ENCODE measurements at places on chromosomes 4 and X.

GRCh38 chr4:156638925-156639605, 332.5 kb downstream of the PDGFC start:
- no peak for DNase-seq

GRCh38 chr4:20433097-20433705, 181.5 kb downstream of the SLIT2 start:
- no peak for DNase-seq

- DNase-seq: no peak
Observed at GRCh38 chr4:134027931-134028330, 173.7 kb downstream of the PABPC4L start.

DNA sequence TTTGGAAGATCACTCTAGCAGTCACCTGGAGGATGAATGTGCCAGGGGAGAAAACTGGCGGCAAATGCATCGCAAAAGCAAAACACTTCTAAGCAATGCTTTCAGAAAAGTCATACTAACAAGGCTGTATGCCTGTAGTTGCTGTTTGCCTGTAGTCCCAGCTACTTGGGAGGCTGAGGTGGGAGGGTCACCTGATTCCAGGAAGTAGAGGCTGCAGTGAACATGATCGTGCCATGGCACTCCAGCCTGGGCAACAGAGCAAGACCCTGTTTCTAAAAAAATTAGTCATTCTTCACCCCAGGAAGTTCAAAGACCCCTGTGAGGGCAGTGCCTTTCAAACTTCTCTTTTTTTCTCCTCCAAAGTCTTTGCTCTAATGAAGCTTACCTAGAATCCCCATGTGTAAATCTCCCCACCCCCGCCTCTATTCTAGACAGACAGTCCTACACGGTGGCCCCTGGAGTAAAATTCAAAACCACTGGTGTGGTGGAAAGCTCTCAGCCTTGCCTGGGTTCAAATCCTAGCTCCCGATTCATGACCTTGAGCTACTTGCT, 5.5 kb downstream of the SOWAHD start:
- no peak for DNase-seq

- DNase-seq: no peak
Observed at GRCh38 chr4:53782458-53782845, 191.2 kb upstream of the LNX1 start.

- DNase-seq: no peak
Observed at GRCh38 chrX:33970028-33970967, 161.8 kb downstream of the FAM47A start.

GRCh38 chr4:173264245-173264644, 69.9 kb downstream of the HMGB2 start:
- DNase-seq: no peak

DNA sequence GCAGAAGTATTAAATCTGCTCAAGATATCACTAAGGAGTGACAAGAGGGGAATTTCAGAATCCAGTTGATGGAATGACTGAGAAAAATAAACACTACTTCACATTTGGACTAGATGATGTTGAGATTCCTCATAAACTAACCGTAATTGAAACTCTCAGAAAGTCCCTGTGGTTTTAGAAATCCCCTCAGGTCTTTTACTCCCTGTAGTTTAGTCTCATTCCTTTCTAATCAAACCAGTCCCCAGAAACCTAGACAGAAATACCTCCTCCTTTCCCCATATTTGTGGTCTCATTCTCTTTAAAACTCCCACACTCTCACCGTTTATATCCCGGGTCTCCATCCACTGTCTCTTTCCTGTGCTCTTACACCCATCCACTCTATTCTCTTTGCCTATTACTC, 15.0 kb upstream of the TLR1 start:
- no peak for DNase-seq

GRCh38 chr4:30744386-30744785, 24.2 kb downstream of the PCDH7 start:
- DNase-seq: no peak

DNA sequence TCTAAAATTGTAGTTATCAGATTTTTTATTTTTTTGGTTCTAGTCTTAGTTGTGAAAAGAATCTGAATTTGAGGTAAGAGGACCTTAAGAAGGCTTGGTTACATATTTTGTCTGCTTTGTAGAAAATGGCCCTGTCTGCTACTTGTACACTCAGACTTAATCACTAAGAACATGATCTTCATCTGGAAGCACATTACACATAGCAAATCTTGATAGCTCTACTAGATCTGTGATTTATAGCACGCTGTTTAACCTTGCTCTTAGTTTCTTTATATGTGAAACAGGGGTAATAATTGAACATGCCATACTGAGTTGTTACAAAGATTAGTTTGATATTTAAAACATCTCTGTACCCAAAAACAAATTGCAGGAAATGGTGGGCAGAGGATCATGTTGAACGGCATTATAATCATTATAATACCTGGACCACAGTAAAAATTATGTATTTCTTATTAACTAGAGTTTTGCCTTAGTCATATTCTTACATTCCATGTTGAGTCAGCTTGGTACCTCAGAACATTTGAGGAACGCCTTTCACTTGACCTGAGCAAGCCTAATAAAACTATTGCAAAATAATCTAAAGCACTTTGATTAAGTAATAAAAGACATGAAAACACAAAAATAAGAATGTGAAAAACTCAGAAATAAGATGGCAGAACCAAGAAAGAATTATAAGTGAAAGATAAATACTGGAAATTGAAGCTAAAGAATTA, 738.0 kb upstream of the AADAT start:
- no peak for DNase-seq

DNA sequence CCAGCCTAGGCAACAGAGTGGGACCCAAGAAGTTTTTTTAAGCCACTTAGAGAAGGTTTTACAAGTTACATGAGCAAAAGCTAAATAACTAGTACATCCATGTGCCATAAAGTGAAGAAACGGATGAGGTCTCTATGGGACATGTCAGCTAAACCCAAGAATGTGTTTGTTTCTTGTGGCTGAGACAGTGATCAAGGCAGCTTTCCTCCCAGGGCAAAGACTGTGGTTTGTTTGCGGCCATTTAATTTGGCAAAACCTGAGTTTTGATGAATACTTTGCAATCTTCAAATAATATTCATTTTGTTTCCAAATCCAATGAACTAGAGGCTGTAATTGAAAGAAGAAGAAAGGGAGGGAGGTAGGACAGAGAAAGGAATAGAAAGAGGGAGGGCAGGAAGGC, 44.9 kb upstream of the SLC2A9 start:
- no peak for DNase-seq

- DNase-seq: no peak
Observed at GRCh38 chr4:1686440-1687036, 2.4 kb upstream of the FAM53A start.

DNA sequence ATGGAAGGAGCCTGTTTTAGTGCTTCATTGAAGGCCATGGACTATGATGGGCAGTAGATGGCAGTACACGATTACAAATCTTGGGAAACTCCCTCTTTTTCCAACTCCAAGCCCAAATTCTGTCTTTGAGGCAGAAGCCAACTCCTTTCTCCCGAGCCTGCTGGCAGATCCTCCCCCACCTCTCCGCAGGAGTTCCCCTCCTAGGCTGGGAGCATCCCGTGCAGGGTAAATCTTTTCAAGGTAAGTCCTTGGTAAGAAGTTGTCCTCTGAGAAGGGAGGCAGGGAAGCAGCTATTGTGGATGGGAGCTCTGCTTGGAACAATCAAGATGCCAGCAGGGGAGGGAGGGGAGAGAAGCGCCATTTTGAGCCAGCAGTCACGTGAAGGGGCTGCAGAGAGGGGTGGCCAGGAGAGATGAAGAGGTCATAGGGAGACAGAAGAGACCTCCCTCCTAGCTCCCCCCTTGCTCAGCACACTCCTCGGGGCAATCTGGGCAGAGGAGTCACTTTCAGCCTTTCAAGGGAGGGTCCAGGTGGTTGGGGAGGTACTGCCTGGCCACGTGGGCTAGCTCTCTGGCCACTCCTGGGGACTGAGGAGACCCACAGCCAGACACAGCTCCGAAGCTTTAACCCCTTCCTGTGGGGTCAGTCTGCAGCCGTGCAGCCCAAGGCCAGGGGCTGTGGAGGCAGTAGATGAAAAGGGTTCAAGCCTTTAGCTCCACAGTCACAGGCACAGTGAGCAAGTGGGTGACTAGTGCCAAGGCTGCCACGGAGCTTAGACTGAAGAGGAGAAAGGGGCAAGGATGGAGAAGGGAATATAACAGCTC, 9.6 kb downstream of the CC2D2A start:
- no peak for DNase-seq

DNA sequence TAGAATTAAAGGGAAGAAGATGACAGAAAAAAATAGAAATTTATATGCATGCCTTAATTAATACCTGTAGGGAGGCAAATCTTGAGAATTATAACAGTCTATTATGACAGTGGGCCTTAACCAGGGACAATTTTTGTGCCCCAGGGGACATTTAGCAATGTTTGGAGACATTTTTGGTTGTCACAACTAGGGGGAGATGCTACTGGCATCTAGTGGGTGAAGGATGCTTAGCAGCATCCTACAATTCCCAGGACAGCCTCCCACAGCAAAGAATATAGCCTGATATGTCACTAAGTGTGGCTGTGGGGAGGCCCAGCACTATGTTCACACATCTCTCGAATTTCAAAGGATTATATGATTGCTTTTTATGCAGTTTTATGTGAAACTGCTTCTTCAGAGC, 10.5 kb downstream of the GPR82 start:
- DNase-seq: no peak

GRCh38 chr4:166091912-166092510, 219.0 kb downstream of the TLL1 start:
- DNase-seq: no peak

- DNase-seq: no peak
Observed at GRCh38 chr4:123995936-123996335, 599.3 kb downstream of the SPRY1 start.

- DNase-seq: no peak
Observed at GRCh38 chr4:87387237-87387636, 3.8 kb downstream of the HSD17B11 start.

DNA sequence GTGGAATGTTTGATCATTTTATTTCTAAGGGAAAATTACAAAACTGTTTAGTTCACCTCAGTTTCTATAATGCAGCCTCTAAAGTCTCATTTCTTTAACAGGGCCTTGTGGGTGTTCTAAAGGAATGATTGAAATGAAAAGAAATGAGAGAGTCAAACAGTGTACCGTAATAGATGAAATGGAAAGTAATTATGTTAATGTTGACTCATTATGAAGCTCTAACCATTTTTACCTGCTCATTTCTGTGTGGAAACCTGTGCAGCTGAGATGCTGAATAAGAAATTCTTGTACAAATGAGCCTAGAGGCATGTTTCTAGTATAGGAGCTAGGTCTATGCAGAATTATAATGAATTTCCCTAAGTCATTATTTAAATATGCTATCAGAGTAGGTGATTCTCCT, 45.2 kb upstream of the RPA4 start:
- DNase-seq: no peak

GRCh38 chrX:43656005-43656494, at the start of gene MAOA:
MAOA (plus strand) TSS chrX:43656299; CDS start chrX:43656342, 43 bp downstream.
- peak; percentile 67 for DNase-seq

GRCh38 chr4:77798385-77798784, 20.8 kb downstream of the CNOT6L start:
- no peak for DNase-seq

DNA sequence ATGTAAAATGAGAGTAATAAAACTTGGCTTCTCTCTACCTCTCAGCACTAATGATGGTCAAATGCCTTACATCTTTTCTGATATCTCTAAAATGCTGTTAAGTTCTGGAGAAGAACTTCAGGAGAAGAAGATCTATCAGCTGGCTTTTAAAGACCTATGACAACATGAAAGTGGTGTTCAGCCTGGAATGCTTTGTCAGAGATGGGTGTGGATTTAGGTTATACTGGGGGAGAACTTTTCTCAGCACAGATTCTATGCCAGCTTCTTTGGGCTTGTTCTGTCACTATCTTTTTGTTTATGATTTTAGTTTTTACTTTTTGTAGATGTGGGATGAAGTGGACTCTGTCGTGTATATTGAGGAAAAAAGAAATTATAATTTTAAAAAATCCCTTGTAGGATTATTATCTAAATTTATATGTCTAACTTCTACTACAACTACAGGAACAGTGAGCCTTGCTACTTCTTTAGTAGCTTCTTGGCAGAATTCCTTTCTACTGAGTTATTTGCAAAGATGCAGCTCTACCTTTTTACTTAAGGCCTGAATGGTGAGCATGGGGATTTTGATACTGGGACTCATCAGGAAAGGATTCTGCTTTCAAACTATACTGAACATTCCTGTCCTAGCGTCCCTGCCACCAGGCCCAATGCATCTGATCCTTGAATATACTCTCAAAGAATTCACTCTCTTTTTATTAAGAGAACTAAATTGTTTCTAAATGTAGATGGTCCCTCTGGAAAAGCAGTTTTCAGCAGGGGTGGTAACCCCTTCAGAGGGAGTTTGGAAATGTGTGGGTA, 19.6 kb downstream of the CYP2U1 start:
- DNase-seq: no peak

- DNase-seq: no peak
Observed at GRCh38 chr4:22129454-22130029, 181.0 kb upstream of the KCNIP4 start.

DNA sequence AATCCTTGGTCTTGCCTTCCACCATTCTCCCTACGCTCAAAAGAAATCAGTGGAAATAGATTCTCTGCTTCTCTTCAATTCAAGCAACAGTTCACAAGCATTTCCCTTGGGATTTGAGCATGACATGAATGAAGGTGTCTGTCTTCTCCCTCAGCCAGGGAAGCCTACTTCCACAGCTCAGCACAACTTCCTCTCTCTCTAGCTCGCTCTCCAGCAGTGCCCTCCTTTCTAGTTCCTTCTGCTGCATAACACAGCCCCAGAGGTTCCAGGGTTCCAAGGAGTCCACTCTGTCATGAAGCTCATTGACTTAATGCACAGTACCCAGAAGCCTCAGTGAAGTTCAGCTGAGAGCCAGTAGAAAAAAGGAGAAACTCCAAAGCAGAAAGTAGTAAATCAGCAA, 81.3 kb downstream of the PLS3 start:
- no peak for DNase-seq

GRCh38 chrX:72526534-72527508, 45.8 kb downstream of the HDAC8 start:
- DNase-seq: no peak

DNA sequence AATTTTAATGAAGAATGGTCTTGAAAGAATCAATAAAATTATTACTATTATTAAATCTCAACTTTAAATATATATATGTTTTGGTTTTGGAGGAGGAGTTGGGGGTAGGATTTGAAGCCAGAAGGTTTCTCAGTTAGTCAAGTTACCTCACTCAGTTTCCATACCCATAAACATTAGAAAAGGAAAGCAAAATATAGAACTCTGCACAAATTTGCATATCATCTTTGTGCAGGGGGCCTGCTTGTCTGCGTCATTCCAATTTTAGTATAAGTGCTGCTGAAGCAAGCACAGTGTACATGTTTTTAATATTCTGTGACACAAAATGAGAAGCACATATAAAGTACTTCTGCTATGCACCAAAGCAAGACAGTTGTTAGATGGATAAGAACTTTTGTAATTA, 47.5 kb upstream of the SCRG1 start:
- no peak for DNase-seq

GRCh38 chr4:2587213-2587823, 50.9 kb downstream of the FAM193A start:
- no peak for DNase-seq

- no peak for DNase-seq
Observed at GRCh38 chrX:87064502-87064901, 453.1 kb upstream of the KLHL4 start.

Measured in activated CD8-positive, alpha-beta memory T cell treated with anti-CD3 and anti-CD28 coated beads for 24 hours (primary cell).